ENCODE measurements at places on chromosomes 11 and 22.

GRCh38 chr11:134038897-134039470 lies 29.9 kb upstream of the JAM3 start:
- DNase-seq = no peak

DNA sequence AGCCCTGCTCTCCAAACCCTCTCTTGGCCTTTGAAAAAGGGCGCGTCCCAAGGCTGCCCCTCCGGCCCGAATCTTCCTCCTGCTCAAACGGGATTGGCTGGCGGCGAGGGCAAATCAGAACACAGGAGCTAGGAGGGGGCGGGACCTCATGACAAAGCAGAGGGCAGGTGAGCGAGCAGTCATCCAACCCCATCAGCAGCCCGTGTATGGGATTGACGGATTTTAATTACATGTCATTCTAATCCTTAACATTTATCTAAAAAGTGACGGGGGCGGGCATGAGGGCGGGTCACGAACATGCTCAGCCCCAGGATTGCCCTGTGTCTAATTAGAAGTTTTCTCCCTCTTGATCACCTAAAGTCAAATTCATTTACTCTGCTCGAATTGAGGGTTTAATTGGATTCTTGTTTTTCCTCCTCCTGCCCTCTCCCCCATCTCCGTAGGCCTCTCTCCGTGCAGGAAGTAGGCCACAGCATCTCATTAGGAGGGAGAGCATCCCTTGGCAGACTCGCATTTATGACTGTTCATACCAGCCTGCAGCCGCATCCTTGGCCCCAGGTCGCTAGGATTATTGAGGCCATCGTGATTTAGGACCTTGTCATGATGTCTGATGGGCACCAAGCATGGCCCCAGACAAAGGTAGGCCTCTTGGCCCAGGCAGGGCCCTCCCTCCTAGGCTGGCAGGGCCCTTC lies 147.1 kb downstream of the CHST1 start:
- DNase-seq = no peak

- DNase-seq = no peak
Observed at GRCh38 chr11:297051-297585, 2.2 kb downstream of the IFITM5 start.

DNA sequence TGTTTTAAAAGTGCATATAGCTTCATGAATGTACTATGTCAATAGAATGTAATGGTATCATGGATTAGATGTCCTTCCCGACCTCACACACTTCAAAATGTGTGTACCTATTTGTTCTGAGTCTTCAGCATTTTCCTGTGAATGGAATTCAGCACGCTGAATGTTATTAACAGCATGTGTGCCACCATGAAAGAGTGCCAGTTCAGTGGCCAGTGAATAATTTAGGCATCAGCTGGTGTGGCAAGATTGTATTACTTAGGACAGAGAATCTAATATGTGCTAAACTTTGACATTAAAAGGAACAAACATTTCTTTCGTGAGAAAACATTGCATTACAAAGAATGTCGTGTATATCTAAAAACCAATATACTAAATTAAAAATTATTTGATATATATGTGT lies 46.4 kb downstream of the HIPK3 start:
- no peak for DNase-seq

GRCh38 chr11:68214173-68215086 lies 1.3 kb upstream of the KMT5B start:
- DNase-seq = no peak

DNA sequence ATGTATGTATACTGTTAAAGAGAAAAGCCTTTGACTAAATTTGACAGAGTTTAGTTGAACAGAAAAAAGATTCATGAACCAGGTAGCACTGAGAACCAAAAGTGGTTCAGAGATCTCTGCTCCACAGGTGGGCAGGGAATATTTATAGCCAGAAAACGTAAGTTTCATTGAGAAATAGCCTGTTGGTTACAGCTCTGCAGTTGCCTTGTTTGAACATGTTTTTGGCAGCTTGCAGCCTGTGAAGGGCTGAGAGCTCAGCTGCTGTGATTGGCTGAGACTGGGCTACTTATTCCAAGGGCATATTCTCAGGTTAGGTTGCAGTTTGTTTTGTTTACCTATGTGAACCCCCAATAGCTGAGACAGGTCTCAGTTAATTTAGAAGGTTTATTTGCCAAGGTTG lies 13.5 kb upstream of the ZNF74 start:
- DNase-seq = no peak

DNA sequence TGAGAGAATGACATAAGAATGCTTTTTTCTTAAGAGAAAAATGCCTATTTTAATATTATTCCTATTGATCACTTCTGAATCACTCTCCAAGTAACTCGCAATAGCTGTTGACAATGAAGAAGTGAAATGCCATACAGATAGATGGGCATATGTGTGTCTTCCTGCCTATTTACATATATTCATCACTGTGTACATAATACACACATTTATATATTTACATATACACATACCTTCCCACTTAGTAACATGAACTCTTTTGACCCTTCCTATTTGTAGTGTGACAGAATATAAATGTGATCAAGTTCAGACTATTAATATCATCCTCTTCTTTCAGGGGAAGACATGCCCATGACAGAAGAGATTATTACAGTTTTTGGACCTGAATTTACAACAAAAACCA lies 756.7 kb downstream of the DLG2 start:
- DNase-seq = no peak

GRCh38 chr11:121575250-121575962 lies 122.6 kb upstream of the SORL1-AS1 start:
- DNase-seq = no peak

DNA sequence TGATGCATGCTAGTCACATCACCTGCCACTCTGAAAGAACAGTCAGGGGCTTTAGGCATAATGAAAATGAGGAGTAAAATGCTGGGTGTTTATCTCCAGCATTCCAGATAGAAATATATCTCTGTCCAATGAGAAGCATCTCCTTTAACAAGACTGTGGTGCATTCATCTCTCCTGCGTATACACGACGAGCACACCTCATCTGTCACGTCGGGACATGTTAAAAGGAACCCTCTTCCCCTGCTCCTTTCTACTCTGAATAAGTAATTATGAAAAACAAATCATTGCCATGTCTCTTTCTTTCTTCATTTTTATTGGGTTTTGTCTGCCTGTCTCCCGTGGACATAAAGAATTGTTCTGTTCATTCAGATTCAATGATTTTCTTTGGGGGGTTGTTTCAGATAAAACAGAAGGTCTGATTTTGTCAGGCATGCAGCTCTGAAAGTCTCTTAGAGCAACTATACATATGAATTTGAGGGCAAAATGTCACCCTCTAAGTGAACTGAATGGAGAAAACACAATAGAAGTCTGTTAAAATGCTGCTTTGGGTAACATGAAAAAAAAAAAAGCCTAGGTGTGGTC lies 195.0 kb downstream of the MAML2 start:
- DNase-seq = no peak

DNA sequence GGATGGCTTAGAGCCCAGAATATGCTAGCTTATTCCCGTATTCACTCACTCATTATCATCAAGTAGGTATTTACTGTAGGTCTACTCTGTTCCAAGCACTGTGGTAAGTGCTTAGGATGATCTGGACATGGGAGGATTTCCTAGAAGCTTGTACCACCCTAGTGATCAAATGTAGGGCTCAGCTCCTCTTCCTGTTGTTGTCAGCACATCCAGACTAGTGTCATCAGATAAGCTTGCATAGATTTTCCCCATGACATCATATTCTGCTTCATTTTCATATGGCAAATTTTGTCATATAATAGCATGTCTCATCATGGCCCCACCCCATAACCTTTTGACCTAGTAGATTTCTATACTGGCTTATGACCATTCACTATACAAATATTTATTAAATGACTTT lies 19.3 kb upstream of the NUCB2 start:
- peak; percentile 17 for DNase-seq

DNA sequence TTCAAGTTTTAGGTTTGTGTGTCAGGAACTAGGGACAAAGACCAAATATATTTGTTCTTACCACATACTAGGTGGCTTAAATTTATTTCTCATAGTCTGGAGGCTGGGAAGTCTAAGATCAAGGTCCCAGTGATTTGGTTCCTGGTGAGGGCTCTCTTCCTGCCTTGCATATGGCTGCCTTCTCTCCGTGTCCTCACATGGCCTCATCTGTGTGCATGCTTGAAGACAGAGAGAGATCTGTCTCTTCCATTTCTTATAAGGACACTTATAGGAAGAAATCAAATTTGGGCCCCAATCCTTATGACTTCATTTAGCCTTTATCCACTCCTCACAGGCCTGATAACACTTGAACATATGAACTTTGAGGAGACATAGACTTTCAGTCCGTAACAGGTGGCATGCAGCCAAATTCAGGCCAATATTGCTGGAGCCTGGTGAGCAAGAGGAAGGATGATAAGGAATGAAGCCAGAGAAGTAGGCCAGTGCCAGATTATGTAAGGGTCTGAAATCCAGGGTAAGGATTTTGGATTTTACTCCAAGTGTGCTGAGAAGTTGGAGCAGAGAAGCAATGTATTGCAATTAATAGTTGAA lies 35.1 kb downstream of the TTC17 start:
- no peak for DNase-seq

GRCh38 chr11:64007160-64007628 lies 21.0 kb downstream of the OTUB1 start:
- DNase-seq = no peak

DNA sequence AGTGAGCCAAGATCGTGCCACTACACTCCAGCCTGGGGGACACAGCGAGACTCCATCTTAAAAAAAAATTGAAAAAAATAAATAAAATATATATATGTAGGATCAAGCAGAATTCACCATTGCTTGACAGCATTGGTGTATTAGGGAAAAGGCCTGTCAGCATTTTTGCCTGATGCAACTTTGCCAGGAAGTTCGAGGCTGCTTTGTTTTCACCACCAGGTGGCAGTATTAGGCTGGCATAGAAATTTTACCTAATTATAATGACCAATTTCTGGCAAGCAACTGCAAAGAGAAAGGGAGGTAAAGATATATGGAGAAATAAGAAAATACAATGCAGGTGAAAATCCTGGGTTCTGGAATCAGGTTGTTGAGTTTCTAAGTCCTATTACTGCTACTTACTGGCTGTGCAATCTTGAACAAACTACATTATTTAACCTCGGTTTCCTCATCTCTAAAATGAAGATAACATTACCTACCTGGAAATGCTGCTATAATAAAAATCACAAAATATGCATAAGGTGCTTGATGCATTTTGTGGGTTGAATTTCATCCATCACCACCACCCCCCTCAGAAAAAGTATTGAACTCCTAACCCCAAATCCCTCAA lies 24.7 kb downstream of the LAYN start:
- DNase-seq = no peak

- DNase-seq = no peak
Observed at GRCh38 chr11:113974741-113975470, at the start of gene HTR3A. TSS of gene HTR3A (plus strand) at chr11:113975108. CDS start at chr11:113975326, 218 bp downstream.

DNA sequence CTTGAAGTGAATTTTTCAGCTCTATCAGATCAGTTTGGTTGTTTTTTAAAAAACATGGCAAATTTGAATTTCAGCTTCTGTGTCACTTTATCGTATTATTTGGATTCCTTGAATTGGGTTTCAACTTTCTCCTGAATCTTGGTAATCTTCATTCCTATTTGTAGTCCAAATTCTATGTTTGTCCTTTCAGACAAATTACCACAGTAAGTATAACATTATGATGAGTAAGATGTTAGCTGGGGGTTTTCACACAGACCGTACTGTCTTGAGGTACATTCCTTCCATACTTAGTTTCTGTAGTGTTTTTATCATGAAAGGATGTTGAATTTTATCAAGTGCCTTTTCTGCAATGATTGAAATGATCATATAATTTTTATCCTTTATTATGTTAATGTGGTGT lies 28.0 kb downstream of the OR5B17 start:
- DNase-seq = no peak

DNA sequence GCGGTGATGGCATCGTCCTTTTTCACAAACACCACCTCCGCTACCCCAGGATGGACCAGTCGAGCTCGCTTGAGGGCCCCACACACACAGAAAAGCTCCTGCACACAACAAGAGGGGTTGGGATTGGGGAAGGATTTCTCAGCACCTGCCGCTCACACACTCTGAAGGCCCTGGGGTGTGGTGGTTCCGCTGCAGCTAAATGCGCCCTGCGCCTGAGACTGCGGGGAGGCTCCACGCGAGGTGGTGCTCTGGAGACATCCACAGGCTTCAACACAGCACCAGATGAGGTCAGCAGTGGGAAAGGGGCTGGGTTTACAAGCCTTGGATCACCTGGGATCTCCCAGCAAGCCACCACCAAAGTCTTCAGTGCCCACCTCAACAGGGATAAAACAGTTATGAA lies 22.7 kb downstream of the POLDIP3 start:
- no peak for DNase-seq

- DNase-seq = peak; percentile 63
Observed at GRCh38 chr11:61129639-61130523, 27.6 kb downstream of the CD5 start.

- DNase-seq = peak; percentile 94
Observed at GRCh38 chr11:36455658-36456111, 54.4 kb downstream of the TRAF6 start.

DNA sequence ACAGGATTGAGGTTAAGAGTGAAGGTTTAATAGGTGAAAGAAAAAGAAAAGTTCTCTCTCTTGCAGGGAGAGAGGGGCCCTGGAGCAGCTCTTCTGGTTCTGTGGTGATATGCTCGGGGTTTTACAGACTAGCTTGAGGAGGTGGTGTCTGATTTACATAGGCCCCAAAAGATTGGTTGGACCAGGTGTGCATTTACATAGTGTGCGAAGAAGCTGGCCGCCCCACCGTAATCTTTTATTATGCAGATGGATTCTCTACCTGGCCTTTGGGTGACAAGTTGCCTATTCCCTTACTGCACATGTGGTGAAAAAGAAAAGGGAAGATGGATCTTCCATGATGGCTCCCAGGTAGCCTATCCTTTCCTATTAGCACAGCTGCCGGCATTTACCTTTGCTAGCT lies 219.9 kb upstream of the GRIA4 start:
- DNase-seq = no peak

DNA sequence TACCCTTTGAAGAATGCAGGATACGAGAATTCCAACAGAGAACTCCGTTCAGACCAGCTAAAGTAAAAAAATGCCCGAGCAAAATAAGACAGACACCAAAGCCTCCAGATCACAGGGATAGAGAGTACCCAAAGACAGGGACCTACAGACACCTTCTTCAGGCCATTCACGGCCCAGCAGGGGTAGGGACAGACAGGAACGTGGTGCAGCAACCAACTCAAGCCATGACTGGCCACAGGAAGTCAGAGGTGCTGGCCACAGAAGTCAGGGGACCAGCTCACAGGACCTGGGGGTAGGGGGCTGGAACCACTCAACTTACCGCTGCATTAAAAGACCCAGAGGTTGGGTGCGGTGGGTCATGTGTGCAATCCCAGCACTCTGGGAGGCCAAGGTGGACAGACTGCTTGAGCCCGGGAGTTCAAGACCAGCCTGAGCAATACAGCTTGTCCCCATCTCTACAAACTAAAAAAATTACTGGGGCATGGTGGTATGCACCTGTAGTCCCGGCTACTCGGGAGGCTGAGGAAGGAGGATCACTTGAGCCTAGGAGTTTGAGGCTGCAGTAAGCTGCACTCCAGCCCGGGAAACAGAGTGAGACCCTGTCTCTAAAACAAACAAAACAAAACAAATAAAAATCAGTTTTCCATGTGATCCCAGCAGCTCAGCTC lies 39.9 kb upstream of the COMT start:
- DNase-seq = no peak

Data from fibroblast of skin of left quadriceps (primary cell).